Naive thymus-derived CD8-positive, alpha-beta T cell (primary cell): ENCODE measurements at places on chromosomes 12 and 14. TPM values are rescaled to one million over a fixed set of nuclear protein-coding genes. Genes with fewer than 3 reads are reported as not detected.
A peak's percentile ranks its signal among the peaks of the same experiment; 100 is the strongest.

DNA sequence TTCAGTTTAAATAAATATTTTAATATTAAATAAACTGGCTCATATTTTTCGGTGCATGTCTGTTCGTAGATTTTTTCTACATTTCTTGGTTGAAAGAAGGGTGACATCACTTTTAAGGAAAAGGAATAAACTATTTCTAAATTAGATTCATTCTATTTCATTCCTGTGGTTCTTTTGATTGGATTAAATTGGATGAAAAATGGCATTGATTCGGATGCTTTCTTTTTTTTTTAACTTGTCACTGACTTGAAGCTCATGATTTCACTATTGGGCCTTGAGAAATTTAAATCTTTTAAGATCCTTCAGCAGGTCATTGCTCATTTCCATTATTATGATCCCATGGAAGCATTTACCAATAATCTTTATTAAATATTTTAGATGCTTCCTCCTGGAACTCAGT, 113.1 kb upstream of the RASSF8 start:
- no peak for DNase-seq

- DNase-seq = no peak
Measured at GRCh38 chr12:84502907-84503787, 409.5 kb downstream of the SLC6A15 start.

DNA sequence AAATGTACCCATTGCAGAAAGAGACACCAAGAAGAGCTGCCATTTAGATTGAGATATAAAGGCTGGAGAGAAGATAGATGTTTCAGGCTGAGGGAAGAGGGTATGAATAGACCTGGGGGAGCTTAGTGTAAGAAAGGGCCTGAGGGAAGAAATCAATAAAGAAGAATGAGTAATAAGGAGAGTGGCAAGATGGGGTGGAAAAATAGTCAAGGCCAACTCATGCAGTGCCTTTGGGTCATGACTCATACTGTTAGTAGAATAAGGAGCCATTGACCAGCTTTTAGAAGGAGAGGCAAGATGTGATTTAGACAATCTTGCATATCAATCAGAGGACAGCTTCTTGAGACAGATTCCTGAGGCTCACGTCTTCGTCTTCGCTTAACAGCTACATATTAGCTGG, 287.5 kb downstream of the DUSP6 start:
- DNase-seq = no peak

ALX1 gene
- not detected for polyA plus RNA-seq

ESPL1 gene
- not detected for polyA plus RNA-seq

DNA sequence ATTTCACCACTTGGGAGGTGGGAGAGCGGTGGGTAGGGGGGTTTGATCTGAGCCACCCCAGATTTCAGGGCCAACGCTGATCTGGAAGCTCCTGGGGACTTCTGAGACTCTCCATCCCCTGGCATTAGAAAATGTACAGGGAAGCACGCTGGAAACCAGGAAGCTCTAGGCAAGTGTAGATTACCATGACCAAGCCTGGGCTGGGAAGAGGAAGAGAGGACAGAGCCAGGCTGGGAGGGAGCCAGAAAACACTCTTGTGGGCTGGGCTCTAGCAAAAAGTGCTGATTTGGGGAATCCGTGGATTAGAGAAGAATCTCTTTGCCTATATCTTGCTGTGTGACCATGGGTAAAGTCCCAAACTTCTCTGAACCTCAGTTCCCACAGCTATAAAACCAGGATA, 236.7 kb downstream of the BCL11B start:
- DNase-seq = no peak

LALBA gene
- not detected for polyA plus RNA-seq

- DNase-seq = no peak
Measured at GRCh38 chr12:45615268-45615667, 114.2 kb upstream of the ARID2 start.

RDH16 gene
- 0.08 TPM for polyA plus RNA-seq

GRCh38 chr12:30754383-30754749, 385 bp downstream of the CAPRIN2 start:
- no peak for DNase-seq

- DNase-seq = peak; percentile 78
Measured at GRCh38 chr12:9615420-9616136, 7.9 kb upstream of the KLRB1 start.

GRCh38 chr12:102374190-102374589, 106.2 kb downstream of the IGF1 start:
- DNase-seq = no peak

ACSM4 gene
- polyA plus RNA-seq = not detected

- DNase-seq = no peak
Measured at GRCh38 chr14:66979101-66979974, 209.9 kb upstream of the GARIN2 start.

DNA sequence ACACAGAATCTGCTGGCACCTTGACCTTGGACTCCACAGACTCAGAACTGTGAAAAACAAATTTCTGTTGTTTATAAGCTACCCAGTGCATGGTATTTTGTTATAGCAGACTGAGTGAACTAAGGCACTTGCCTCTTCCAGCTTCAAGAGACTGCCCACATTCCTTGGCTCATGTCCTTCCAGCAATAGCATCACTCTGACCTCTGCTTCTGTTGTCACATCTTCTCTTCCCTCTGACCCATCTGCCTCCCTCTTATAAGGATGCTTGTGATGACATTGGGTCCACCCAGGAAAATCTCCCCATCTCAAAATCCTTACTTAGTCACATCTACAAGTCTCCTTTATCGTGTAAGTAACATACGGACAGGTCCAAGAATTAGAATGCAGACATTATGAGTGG, 200.4 kb downstream of the PIK3C2G start:
- DNase-seq = no peak

DNA sequence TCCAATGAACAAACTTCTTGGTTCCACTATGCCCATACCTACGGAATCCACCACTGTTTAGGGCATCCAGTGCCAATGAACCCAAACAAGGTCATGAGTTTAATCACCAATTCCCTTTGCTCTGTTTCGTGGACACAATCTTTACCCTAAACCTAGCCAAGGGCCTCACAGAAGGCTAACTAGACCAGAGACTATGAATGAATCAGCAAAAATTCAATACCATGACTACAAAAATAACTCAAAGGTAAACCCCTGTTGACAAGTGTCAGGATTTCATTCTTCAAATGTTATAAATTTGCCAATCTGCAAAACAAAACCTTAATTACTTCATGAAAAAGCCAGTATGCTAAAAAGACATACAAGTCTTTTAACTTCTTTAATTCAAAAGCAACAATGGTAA, 96.7 kb downstream of the CEP128 start:
- no peak for DNase-seq

DNA sequence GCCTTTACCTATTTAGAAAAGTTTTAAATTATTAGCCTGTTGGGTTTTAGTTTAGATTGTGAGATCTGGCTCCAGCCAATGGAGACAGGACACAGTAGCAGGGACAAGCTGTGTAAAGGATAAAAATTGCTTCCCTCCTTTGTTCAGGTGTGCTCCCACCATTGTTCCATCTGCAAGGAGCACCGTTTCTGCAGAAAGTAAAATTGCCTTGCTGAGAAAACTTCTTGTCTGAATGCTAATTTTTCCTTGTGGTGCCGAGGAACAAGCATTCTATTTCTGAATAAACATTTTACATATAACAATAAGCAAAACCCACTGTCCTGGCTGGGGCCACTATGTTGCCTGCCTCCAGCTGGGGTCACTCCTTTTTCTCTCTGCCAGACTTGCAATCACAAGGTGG, 72.7 kb upstream of the ZFP36L1 start:
- no peak for DNase-seq

DNA sequence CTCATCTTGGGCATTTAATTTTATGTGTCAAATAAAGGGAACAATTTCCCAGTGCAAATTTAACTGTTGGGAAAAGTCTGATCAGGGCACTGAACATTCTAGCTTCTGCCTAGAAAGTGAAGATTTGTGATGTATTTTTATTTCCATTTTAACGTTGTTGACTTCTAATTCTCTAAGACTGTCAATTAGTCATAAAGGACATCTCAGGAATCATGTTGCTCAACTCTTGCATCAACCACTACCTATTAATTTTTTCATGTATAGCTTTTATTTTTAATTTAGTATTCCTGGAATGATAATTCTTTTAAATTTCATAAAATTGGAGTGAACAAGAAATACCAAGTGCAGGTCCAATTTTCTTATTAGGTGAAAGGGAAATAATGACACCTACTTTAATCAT, 87.9 kb upstream of the METAP2 start:
- DNase-seq = no peak

- DNase-seq = no peak
Measured at GRCh38 chr12:45666396-45666795, 63.1 kb upstream of the ARID2 start.

GAS2L3 gene
- not detected for polyA plus RNA-seq

DNA sequence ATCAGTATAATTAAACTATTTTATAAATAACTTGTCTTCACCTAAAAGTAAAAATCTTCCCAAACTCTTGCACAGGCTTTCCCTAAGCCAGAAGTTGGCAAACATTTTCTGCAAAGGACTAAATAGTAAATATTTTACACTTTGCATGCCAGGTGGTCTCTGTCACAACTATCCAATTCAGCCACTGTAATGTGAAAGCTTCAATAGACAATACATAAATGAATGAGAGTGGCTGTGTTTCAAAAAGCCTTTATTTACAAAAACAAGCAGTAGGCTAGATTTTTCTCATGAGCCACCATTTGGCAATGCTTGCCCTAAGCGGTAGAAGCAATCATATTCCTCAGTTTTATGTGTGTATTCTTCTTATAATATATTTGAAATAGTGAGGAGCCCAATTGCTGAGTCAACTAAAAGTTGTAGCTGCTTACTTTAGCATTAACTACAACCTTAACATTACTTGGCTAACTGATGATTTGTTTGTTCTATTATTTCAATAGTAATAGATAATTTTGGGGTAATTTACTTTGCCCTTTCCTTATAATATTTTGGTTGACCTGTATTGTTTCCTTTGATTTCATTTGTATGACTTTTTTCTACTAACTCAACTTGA, 236.0 kb upstream of the SYT1 start:
- no peak for DNase-seq

DNA sequence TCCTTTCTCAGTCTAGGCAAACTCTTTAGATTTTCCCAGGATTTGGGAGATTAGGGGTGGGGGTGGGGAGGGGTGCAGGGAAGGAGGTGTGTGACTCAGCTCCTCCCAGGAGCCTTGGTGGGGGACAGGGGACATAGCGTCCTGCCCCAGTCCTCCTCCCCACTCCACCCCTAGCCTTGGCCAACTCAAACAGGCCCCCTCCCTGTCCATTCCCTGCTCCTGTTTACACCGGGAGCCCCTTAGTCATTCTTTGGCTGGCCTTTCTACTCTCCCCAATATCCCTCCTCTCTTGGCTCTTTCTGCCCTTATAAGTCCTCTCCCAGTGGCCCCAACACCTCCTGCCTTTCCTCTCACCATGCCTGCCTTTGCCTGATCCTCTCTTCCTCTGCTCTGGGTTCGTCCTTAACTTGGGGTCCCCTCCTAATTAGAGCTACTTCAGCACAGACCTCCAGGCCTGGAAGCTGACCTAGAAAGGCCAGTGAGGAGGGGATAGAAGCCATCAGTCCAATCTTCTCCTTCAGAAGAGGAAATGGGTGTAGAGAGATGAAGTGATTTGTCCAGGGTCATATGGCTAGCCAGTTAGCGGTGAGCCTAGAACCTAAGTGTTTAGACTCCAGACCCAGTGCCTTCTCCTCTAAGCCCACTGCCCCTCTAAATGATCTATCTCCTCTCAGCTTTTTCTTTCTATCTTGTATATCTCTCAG, 2.3 kb upstream of the ITGA5 start:
- no peak for DNase-seq

DNA sequence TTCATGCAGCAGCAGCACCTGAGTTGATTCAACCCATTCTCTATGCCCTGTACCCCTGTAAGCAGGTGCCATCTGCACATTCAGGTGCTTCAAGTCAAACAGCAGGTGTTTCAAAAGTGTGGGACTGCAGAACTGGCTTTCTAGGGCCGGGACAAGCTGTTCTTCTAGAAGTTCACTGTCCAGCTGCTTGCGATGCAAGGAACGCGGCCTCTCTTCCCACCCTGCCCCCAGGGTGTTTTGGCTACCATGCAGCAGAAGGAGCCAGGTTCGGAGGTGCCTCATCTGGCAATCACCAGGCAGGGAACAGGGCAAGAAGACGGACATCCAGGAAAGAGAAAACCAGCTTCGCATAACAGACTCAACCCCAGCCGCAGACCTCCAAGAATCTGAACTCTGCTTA, 35.2 kb downstream of the TMEM132D start:
- no peak for DNase-seq

TAS2R20 gene
- 0.15 TPM for polyA plus RNA-seq

CTSG gene
- polyA plus RNA-seq = not detected

PPP2R5E gene
- polyA plus RNA-seq = 32.8 TPM

DNA sequence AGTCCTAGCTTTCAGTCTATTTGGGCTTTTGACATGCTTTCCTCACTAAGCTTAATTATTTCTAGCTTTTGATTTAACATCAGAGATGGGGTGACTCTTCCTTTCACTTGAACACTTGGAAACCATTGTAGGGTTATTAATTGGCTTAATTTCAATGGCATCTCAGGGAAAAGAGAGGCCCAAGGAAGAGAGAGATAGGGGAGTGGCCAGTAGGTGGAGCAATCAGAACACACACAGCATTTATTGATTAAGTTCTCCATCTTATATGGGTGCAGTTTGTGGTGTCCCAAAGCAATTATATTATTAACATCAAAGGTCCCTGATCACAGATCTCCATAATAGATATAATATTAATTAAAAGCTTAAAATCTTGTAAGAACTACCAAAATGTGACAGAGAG, 1466.1 kb upstream of the SEL1L start:
- no peak for DNase-seq

GRCh38 chr14:102495491-102496330, 13.9 kb downstream of the ANKRD9 start:
- DNase-seq = no peak

PRB2 gene
- polyA plus RNA-seq = not detected

GRCh38 chr12:124621296-124621660, 53.9 kb upstream of the NCOR2 start:
- no peak for DNase-seq

DNA sequence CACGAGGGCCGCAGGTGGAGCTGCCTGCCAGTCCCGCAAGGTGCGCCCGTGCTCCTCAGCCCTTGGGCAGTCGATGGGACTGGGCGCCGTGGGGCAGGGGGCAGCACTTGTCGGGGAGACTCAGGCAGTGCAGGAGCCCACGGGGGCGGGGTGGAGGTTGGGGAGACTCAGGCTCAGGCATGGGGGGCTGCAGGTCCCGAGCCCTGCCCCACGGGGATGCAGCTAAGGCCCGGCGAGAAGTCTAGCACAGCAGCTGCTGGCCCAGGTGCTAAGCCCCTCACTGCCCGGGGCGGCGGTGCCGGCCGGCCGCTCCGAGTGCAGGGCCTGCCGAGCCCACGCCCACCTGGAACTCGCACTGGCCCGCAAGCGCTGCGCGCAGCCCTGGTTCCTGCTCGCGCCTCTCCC, 39.2 kb upstream of the P2RX7 start:
- no peak for DNase-seq

NFE2 gene
- 0.14 TPM for polyA plus RNA-seq

- DNase-seq = no peak
Measured at GRCh38 chr12:44876544-44877410, 662 bp upstream of the NELL2 start.

GRCh38 chr12:106487664-106488063, 95.1 kb upstream of the RFX4 start:
- DNase-seq = no peak

- no peak for DNase-seq
Measured at GRCh38 chr12:47141459-47141858, 61.7 kb upstream of the AMIGO2 start.

- DNase-seq = no peak
Measured at GRCh38 chr14:31024577-31025366, 677 bp upstream of the AP4S1 start.
